ENCODE measurements at places on chromosomes 11 and 22.

- no peak for DNase-seq
Measured at GRCh38 chr11:127890030-127890615, 697.2 kb downstream of the ETS1 start.

DNA sequence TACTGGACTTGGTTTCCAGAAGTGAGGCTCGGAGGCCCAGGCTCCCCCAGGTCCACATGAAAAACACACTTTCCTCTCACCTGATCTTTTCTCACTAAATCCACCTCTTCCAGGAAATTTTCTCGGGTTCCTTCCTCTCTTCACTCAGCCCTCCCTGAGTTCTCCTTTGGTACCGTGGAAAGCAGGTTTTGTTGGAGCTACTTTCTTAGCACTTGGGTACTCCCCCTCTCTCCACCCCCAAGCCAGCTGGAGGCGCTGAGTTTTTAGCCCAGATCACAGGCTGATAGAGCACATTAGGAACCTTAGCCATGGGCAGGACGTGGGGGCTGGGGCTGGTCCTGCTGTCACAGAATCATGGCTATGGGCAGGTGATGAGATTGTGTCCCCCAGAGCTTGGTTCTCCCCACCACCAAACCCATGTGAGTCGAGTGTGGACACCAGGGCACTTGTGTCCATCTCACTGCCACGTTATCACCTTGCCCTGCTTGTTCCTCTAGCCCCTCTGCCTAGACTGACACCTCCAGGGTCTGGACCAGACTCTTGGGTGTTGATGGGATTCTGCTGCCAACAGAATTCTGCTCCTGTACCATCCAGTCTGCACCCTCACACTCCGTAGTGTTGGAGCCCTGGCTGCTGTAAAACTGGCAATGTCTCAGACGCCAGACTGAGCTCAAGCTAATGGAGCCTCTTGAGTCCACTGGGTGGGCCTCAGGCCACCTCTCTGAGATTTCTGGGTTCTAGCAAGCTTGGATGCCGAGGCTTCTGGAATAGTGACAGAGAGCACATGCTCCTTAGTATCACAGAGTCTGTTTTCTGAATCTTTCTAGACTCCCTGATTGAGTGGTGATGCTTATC, 74.9 kb upstream of the NARS2 start:
- DNase-seq = no peak

- DNase-seq = no peak
Measured at GRCh38 chr11:75785187-75785586, 16.6 kb downstream of the DGAT2 start.

DNA sequence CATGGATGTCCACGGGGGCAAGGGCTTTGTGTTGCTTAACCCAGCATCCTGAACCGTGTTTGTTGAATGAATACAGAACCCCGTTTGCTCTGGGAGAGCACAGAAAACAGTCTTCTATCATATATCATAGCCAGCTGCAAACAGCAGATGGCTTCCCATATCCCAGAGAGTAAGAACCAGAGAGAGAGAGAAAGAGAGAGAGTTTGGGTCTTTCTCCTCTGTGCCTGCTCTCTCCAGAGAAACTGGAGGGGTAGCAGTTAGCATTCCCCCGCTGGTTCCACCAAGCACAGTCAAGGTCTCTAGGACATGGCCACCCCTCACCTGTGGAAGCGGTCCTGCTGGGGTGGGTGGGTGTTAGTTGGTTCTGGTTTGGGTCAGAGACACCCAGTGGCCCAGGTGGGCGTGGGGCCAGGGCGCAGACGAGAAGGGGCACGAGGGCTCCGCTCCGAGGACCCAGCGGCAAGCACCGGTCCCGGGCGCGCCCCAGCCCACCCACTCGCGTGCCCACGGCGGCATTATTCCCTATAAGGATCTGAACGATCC, 440 bp upstream of the TIMP3 start:
- DNase-seq = no peak

DNA sequence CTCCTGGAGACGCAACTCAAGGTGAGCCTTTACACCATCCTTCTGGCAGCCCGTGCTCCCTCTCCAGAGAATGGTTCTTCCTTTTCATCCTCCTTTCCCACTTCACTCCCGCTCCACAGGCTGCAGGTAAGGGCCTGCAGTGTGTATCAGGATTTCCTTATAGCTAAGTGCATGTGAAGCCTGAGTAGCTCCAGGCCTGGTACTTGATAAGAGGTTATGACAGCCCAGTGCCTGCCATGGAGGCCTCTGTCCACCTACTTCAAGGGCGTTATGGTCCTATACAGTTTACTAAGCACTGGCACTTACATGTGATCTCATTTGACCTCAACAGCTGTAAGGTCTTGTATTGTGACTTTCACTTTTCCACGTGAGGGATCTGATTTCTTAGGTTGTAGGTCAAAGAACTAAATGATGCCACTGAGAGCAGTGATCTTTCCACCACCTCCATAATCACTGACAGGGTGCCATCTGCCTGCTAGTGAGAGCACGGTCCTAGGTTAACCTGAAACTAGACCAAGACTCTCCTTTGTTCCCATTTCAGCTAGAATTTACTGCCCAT, 18.1 kb downstream of the SSH3 start:
- DNase-seq = no peak

- DNase-seq = no peak
Measured at GRCh38 chr11:94800414-94800813, 32.3 kb downstream of the AMOTL1 start.

GRCh38 chr11:117670924-117671323, 126.1 kb downstream of the DSCAML1 start:
- no peak for DNase-seq

GRCh38 chr11:66859686-66860448, 3.0 kb downstream of the LRFN4 start:
- no peak for DNase-seq

Data from NCI-H1930 (cell line).